Breast epithelium (tissue), 4 donors: ENCODE measurements at places on chromosomes 6 and 20. TPM values are rescaled to one million over a fixed set of nuclear protein-coding genes. Genes with fewer than 3 reads are reported as not detected.

DNA sequence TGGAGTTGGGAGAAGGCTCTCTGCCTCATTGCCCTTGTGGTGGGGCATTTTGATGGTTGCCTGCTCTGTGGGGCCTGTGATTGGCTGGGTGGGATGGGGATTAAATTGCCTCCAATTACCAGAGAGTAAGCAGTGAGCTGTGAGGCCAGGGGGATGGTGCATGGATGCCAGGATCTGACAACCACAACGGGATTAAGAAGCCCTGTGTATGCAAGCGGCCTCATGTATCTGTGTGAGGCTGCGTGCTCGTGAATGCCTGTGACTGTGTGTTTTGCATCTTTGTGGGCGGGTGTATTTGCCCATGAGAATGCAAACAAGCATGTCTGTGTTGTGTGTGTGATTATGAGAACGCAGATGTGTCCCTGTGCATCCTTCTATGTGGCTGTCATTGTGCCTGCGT lies 46.1 kb downstream of the CD40 start:
- DNase-seq, result no peak

GRCh38 chr6:118354641-118355040 lies 193.5 kb upstream of the PLN start:
- DNase-seq, result no peak

GRCh38 chr6:132934496-132934895 lies 120.1 kb downstream of the RPS12 start:
- no peak for DNase-seq

- peak; percentile 51 for DNase-seq
These were observed 173.6 kb downstream of the ANKRD60 start for GRCh38 chr20:58054780-58055373.

- no peak for DNase-seq
These were observed 147.4 kb downstream of the FOXC1 start for GRCh38 chr6:1757131-1757530.

GRCh38 chr20:16479666-16480065 lies 93.6 kb downstream of the KIF16B start:
- no peak for DNase-seq

DNA sequence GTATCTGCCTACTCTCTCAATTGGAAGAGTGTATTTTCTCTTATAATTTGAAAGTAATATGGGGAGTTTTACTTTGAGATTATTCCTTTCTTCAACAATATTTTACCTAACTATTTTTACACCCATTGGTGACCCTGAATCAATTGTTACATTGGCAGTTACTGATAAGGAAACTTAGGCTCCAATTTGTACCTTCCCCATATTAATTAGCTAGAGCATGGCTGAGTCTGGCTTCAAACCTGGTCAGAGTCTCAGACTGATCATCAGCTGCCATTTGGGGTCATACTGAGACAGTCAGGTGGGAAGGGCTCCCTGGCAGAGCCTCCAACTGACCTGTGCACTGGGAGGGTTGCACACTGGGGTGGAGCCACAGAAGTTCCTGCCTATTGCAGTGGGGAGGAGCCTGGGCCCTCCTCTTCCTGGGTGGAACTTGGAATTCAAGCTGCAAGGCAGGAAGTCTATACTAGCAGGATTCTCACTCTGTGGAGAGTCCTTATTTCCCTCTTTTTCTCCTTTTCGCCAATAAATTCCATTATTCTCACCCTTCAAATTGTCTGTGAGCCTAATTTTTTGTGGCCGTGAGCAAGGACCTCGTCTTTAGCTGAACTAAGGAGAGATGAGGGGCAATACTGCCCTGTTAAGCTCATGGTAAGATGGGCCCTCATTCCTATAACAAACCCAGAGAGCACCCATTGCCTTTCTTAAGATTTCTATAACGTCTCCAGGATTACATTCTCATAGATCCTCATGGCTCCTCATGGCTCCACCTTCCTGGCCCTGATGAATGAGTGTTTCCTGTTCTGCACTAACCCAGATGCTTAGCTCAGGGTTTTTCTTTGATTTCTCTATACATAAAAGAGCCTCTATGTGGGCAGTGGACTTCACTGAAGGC lies 285.1 kb downstream of the ADGB start:
- DNase-seq, result no peak

RIPPLY2 gene
- total RNA-seq, result not detected

ZDHHC14 gene
- 8.5 TPM for total RNA-seq

DNA sequence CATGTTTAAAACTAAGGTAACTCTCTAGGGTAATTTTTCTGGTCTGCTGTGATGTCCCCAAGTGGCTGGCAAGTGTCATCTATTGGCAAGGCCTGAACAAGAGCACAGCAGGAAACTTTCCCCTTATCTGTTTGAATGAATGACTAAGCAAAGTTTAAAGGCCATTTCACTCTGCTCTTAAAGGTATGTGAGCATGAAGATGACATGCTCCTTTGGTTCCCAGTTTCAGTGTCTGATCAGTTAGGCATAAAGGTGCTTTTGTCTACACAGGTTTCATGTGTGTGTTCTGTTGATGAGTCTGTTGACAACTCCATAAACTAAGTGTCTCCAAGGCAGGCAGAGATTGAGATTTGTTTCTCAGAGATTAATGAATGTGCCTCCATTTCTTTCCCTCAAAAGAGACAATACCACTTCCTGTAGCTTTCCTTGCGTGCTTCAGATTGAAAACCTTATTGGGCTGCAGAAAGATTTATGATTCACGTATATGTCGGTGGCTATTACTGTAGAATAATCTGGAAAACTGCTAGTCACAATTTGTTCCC lies 83.9 kb downstream of the MAP3K7 start:
- no peak for DNase-seq

DNA sequence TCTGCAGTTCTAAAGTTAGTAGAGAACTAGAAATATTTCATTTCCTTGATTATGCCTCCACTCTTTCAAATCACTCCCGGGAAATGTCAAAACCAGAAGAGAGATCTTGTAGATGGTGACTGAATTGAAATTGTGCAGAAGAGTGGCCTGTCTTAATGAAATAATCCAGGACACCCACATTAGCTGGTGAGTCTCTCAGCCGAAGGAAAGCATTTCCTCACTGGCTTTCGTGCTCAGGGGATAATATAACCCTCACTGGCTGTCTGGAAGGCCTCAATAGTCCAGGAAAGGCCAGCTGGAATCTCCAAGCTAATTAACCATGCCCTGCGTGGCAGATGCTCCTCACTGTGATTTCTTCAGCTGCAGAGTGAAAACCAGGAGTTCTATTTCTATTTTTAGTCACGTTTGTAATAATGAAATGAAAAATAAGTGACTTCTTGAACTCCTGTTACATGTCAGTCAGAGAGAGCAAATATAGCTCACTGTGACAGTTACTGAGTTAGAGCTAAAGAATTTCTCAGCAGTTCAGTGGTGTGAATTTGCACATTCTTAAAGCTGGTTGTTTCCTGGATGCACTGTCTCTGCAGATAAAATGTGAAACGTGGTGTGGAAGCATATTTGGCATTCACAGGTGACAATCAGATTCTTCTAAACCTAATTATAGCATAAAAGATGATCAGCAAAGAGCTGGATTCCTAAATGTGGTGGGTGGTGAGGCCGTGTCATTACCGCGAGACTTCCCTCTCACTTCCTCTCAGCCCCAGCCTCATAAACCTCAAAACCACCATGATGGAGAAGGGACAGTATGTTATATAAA lies 211.7 kb downstream of the LMBRD1 start:
- no peak for DNase-seq
